Activated CD4-positive, alpha-beta T cell treated with anti-CD3 and anti-CD28 coated beads, Interleukin-2, amount 50 U/mL, for 48 hours (primary cell): ENCODE measurements at places on chromosomes 3 and 15.

DNA sequence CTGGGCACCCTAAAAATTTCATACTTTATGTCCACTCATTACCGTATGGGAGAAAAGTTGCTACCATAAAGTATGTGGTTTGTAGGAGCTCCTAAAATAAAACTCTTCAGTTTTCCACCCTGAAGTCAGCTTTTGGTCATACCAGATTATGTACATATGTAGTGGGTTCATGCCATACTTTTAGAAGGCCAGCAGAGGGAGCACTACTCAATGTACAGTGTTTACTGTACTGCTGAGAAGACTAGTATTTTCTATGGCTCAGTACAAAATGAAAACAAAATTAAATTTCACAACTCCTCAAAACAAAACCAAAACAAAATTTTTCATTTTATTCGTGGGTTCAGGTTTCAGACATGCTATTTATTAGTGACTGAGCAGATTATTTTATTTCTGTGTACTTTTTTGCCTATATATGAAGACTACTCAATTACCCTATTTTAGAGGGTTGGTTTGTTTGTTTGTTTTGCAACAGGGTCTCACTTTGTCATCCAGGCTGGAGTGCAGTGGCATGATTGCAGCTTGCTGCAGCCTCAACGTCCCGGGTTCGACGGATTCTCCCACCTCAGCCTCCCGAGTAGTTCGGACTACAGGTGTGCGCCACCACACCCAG, 24.3 kb downstream of the NXPE3 start:
- peak; percentile 38 for DNase-seq

DNA sequence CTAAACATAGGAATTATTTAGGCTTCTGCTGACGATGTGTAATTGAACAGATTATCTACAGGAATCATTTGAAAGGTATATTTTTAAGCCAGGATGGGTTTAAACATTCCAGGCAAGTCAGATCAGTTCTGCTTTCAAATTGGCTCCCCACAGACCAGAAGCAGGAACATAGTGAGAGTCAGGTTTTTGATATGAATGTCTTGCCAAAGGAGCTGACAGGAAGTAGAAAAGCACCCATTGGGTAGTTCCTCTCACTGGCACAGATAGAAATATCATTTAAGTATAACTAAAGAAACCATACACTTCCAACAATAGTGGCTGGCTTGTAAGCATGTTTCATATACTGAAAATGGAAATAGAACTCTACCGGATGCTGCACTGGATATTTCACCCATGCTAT, 95.2 kb downstream of the CLDN1 start:
- no peak for DNase-seq

GRCh38 chr15:101489237-101489598, 289 bp downstream of the PCSK6 start:
- DNase-seq: peak; percentile 30

- DNase-seq: no peak
These were observed 20.4 kb downstream of the ISG20 start for GRCh38 chr15:88658972-88659931.

GRCh38 chr15:69971771-69972170, 125.9 kb downstream of the TLE3 start:
- DNase-seq: no peak

GRCh38 chr15:67116742-67117141, 51.3 kb downstream of the SMAD3 start:
- DNase-seq: no peak

GRCh38 chr15:70356919-70357318, 259.2 kb upstream of the TLE3 start:
- DNase-seq: no peak

DNA sequence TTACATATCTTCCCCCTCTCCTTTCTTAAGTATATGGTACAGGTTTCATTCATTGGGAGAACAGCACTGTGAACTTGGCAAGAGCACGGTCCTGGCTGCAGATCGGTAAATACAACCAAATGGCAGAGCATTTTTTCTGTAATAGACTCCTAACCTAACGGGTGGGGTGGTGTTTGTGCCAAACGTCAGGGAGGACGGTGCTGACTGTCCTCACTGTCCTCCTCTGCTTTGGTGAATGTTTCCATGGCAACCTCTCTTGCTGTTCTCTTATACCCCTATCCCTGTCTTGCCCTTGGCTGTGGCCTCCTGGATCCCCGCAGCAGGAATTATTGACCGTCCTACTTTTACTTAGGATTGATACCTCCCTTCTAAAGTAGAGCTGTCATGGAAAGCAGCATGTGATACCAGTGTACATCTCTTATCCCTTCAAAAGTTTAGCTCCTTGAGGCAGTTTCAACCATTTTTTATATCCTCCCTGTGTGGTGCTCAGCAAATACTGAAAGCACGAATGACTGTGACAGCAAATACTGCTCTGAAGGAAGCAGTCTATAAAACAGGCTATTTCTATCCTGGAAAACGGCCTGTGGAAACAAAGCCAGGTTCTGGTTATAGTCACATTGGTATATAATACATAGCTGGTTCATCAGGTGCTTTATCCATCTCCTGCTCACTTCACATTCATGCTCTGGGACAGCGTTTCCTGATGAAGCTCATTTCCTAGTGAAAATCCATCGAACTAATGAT, 275.4 kb upstream of the C2CD4B start:
- no peak for DNase-seq

- no peak for DNase-seq
These were observed 2.9 kb upstream of the USP3 start for GRCh38 chr15:63501256-63502089.

DNA sequence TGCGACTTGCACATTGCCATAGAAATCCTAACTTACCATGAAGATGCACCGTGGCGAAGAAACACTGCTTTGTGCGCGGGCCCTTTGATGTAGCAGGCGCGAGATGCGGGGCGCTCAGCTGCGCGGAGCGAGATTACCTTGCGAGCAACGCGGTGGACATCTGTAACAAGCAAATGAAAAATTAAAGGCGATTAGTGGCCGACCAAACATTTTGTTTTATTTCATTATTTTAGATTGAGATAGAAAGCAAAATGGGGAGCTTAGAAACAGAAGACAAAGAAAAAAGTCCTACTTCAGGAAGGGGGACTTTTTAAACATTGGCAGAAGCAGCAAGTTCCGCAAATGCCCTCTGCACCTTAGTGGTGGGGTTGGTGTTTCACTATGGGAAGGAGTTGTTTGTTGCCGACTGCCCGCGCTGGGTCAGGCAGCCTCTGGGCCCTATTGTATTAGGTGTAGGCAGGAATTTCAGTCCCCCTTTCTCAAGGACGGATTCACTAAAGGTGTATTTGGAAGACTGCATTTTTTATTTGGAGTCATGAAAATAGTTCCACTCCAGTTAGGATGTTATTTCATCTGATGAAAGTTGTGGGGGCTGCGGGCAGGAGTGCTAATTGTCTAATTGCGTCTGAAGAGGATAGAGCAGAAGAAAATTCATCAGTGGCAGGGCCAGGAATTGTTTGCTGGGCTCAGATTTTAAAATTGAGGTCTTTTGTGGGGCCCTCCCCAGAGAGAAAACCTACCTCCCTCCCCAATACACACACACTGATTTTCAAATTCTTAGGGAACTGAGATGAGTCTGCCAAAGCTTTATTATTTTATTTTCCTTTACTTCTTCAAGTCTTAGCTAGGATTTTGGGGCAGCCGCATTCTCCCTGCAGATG, 17.4 kb downstream of the ZIC4 start:
- DNase-seq: no peak

DNA sequence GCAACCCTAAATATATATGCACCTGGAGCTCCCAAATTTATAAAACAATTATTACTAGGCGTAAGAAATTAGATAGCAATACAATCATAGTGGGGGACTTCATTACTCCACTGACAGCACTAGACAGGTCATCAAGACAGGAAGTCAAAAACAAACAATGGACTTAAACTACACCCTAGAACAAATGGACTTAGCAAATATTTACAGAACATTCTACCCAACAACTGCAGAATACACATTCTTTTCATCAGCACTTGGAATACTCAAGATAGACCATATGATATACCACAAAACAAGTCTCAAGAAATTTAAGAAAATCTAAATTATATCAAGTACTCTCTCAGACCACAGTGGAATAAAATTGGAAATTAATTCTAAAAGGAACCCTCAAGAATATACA, 201.5 kb downstream of the OSBPL10 start:
- DNase-seq: no peak

GRCh38 chr3:169998668-169999131, 32.1 kb downstream of the SEC62 start:
- DNase-seq: no peak

DNA sequence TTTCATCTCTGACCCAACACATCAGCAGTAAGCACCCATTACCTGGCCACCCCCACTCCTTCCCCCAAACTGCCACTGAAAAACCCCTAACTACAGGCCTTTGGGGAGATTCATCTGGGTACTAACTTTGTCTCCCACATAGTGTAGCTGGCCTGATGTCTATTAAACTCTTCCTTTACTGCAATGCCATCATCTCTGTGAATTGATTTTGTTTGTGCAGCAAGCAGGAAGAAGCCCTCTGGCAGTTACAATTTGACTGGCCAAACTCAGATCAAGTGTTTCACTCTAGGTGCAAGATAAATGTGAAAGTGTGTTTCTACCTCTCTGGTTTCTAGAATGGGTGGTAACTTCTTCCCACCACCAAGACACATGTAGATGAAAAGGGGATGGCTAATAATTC, 26.7 kb upstream of the OR5K4 start:
- no peak for DNase-seq

- no peak for DNase-seq
These were observed 40.3 kb downstream of the EIF4E3 start for GRCh38 chr3:71684757-71685386.

DNA sequence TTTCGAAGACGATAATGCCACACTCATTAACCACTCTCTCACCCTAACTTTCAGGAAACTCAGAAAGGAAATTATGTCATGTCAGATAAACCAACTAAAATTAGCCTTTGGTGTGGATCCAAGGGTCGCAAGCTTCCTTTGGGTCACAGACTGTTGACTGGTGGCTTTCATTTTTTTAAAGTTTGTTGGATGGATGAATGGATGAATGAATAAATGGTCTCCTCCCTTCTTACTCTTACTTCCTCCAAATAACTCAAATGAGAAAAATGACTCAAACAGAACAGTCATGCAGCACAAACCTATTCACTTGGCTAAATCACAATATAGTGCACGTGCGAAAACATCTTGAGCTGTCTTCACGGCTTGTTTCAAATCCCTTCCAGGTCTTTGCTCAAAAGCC, 82.9 kb upstream of the HACD2 start:
- DNase-seq: no peak

GRCh38 chr3:134597390-134597970, 53.3 kb downstream of the KY start:
- no peak for DNase-seq

- DNase-seq: peak; percentile 90
These were observed at the start of the genes HAUS2 and LRRC57 for GRCh38 chr15:42548249-42549031. HAUS2 (plus strand) TSS chr15:42548838; CDS start chr15:42548873, 35 bp downstream. LRRC57 (minus strand) TSS chr15:42548793; CDS start chr15:42548434, 359 bp downstream.

DNA sequence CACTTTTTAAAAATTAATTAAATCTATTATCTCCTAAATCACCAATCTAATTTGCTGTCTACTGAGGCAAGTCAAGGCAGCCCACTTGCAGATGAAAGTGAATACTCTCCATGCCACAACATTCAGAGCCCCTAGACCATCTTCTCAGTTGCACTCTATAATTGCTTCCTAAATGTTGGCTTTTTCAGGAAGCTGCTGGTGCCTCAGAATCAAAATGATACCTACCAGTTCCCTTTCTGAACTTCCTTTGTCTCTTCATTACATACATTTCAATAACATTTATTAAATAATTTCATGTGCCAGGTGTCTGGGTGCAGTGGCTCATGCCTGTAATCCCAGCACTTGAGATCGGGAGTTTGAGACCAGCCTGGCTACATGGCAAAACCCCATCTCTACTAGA, 124.1 kb downstream of the SERPINI1 start:
- DNase-seq: no peak

DNA sequence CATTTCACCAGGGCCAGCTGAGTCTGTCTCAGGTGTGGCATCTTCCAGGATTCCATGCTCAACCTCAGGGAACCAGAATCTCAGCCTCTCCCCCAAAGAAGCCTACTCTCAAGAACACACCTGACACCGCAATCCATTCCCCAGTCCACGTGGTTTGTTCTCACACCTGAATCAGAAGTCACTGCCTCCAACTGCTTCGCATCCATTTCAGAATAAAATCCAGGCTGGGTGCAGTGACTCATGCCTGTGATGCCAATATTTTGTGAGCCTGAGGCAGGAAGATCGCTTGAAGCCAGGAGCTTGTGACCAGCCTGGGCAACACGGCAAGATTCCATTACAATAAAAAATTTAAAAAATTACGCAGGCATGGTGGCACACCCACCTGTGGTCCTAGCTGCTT, 212.2 kb downstream of the FOXP1 start:
- no peak for DNase-seq

- no peak for DNase-seq
These were observed 80.1 kb downstream of the ST8SIA2 start for GRCh38 chr15:92473756-92474155.

DNA sequence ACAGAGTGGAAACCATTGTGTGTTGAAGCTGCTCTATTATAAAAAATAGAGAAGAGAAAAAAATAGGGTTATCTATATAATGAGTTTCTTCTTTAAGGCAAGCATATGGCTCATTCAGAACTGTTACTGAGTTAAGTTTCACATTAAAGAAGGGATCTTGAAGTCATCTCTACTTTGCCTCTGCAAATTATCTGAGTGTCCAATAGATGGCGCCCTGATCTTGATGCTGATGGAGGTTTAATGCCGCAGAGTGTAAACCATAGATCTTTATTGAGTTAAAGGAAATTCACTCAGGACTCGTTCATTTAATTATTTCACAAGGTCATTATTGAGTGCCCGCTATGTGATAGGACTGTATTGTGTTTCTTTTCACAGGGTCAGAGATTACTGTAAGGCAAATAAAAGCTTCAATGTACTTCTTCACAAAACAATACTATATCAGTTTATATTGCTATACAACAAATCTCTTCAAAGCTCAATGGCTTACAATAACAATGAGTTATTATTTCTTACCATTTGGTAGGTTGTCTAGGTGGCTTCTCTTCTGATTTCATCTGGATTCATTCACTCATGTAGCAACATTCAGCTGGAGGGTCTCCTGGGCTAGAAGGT, 171.4 kb downstream of the NSUN3 start:
- DNase-seq: no peak

DNA sequence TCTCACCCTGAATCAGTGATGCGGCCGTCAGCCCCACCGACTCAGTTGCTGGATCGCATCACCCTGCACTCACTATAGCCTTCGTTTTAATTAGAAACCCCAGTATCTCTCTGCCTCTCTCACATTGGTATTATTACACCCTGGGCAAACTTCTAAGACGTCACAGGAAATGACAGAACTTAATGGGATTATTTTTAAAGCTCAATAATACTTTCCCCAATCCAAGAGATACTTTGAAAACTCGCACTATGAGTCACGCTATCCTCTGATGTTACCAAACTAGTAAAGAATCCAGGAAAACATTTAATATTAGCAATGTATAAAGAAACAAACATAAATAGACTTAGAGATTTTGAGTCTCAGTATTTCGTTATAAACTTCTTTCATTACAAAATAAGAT, 36.6 kb downstream of the RUBCN start:
- no peak for DNase-seq
